ENCODE measurements at places on chromosomes 13 and 19. TPM values are rescaled to one million over a fixed set of nuclear protein-coding genes. Genes with fewer than 3 reads are reported as not detected.

GRCh38 chr19:28949535-28949934, 263.4 kb downstream of the UQCRFS1 start:
- no peak for DNase-seq

- DNase-seq = no peak
These were observed 53.6 kb downstream of the POSTN start for GRCh38 chr13:37544995-37545394.

DNA sequence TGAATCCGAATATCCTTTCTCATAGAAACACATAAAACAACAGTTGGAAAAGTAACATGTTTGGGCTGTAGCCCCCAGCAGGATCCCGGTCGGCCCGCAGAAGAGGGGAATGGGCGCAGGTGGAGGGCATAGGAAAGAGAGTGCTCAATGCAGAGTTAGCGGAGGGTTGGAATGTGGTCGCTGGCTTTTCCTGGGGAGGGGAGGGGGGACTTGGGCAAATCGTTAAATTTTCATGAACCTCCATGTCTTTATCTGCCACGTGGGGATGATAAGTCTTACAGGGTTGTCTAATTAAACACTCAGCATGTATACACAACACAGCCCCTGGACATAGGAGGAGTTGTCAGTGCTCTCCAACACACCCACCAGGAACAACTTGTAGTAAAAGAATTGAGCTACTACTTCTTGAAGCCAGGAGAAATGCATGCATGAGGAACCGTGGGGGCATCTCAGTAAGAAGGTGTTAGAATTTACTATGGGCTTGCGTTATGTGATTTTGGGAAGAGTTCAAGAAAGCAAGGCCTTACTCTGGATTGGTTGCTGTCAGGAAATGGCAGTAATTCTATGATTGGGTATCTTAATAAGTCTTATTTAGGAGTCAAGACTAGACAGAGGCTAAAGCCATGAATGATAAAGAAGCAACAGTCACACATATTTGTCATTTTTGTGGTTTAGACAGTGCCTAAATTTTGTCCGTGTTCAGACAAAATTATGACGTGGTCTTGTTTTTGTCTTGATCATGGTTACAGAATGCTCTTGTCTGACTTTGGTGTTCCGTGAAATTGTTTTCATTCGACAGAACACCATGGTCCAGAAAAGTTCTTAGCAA, 671 bp upstream of the SLC46A3 start:
- DNase-seq = no peak

DNA sequence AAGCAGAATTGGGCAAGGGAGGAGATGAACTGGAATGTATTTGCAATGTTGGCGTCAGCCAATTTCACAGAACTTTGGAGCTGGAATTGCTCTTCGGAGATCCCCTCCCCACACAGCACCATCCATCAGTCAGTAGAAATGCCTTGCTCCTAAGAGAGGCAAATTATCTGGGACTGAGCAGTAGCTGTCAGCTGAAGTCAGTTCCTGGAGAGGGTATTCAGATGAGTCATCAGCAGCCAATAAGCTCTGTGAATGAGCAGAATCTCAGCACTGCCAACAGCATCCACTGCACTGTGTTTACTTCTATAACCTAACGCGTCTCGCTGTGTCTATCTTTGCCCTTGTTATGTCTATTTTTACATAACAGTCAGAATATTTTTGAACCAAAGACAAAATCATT, 213.7 kb downstream of the SLITRK5 start:
- DNase-seq = no peak

DNA sequence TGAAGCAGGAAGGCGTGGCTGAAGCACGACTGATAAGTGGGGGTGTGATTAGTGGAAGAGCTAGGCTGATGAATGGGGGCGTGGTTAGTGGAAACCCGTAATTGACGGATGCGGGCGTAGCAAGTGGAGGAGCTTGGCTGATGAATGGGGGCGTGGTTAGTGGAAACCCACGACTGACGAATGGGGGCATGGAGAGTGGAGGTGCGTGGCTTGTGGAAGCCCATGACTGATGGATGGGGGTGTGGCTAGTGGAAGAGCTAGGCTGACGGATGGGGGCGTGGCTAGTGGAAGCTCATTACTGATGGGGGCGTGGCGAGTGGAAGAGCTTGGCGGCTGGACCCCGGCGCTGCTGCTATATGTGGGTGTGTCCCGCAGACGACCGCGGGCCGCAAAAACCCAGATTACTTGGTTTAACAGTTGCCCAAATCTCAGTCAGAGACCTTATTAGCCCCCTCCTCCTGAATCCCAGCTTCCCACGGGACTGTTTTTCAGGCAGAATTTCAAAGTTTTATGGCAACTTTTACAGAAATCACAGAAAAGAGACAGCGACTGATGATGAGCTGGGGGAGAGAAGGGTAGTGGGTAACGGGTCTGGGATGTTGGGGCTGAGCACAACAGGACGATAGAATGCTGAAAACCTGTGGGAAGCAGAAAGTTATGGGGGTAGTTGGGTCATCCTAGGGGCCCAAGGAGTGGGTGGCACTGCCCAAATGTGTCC, 9.0 kb upstream of the MEIS3 start:
- DNase-seq = peak; percentile 96

The PIBF1 gene
- 17.7 TPM for total RNA-seq

- no peak for DNase-seq
These were observed 19.7 kb downstream of the ZC3H4 start for GRCh38 chr19:47093841-47094240.

DNA sequence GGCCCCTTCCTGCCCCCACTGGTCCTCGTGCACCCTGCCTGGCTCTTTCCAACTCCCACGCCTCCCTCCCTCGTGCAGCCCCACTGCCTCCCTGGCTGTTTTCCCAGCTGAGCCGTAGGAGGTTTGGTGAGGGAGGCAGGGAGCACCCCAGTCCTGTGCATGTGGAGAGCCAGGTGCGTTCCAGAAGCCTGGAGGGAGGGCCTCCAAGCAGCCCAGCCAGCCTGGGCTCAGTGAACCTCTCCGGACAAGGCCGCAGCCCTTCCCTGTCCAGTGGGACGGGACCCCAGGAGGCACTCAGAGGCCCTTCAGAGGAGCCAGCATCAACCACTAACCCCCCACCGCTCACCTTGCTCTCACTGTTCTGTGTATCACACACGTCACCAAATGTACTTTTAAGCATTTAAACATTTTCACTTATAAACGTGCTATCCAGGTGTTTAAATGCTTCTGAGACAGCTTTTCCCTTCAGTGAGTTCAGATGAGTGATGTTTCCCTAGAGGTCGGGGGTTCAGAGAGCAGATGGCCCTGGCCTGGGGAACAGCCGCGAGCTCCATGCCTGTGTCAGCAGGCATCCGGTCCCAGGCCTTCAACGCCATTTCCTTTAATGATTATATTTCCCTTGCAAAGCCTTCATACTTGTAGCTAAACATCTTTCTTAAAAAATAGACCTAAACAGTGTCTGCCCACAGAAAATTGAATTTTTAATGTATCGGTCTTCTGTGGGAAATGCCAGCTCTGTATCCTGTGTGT, 122.6 kb downstream of the ATP11A start:
- peak; percentile 55 for DNase-seq

The CALR3 gene
- total RNA-seq = not detected

- DNase-seq = no peak
These were observed 858 bp upstream of the KCNRG start for GRCh38 chr13:50014386-50014785.

The MIDN gene
- total RNA-seq = 14.7 TPM

The ATP4B gene
- total RNA-seq = not detected

The NCR1 gene
- not detected for total RNA-seq

The FAAP24 gene
- total RNA-seq = 1.4 TPM

DNA sequence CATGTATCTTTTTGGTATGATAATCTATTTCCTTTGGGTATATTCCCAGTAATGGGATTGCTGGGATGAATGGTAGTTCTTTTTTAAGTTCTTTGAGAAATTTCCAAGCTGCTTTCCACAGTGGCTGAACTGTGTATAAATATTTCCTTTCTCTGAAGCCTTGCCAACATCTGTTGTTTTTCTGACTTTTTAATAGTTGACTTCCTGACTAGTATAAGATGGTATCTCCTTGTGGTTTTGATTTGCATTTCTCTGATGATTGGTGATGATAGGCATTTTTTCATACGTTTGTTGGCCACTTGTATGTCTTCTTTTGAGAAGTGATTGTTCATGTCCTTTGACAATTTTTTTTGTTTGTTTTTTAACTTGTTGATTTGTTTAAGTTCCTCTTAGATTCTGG, 61.6 kb upstream of the PCDH17 start:
- no peak for DNase-seq

GRCh38 chr19:19276851-19277250, 3.8 kb upstream of the TM6SF2 start:
- DNase-seq = no peak

DNA sequence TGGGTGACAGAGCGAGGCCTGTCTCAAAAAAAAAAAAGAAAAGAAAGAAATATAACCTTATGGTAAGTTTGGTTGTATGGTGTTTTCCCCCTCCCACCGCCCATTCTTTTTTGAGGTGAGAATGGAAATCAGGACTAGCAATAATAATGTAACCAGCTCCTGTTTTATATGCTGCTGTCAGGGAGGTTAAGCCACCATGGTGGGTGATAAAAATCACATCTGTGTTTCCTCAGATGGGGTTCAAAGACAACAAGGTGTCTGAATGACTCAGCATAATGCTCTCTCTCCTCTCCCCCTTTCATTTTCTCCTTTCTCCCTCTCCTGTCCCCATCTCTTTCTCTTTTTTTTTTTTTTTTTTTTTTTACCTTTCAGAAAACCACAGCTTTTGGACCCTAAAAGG, 28.3 kb upstream of the GARRE1 start:
- no peak for DNase-seq

- DNase-seq = no peak
These were observed 4.4 kb upstream of the TMEM272 start for GRCh38 chr13:51849145-51850101.

The CXCL17 gene
- not detected for total RNA-seq

DNA sequence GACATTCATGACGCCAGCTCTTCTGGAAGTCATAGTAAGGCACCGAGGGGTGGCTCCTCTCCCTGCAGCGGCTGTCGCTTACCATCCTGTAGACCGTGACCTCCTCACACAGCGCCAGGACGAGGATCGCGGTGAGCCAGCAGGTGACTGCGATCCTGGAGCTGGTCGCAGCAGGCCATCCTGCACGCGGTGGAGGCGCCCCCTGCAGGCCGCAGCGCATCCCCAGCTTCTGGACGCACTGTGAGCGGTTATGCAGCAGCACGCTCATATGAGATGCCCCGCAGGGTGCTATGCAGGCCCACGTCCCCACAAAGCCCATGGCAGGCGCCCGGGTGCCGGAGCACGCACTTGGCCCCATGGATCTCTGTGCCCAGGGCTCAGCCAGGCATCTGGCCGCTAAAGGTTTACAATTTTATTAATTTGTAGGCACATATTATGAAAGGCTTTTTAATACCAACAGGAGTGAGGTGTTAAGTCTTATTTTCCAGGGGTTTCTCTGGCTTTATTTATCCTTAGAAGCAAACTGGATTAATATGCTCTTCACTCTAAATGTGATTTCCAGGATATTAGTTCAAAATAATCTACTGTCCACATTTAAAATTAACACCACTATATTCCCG, 35.6 kb upstream of the PSPC1 start:
- DNase-seq = no peak

GRCh38 chr19:1400281-1401137, 833 bp downstream of the GAMT start:
- DNase-seq = no peak

DNA sequence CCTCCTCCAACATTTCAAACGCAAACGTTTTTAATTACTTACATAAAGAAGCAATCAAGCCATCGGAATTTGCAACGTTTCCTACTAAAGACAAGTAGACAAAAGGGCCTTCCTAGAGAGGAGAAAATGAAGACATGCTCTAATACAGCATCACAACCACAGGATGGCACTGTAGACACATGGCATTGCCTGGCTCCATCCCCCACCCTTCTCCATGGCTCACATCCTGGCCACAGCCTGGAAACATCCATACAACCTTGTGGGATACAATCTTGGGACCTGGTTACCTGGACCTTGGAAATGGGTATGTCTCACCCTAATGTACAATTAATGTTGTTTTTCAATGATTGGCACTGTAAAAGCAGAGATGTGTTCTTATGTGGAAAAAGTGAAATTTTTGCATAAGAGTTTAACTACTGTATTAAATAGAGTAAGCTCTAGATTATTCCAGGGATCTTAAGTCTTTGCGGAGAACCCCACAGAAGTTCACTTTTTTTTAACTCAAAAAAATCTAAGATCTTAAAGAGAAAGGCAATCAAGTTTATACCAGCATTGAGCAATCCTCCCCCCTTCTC, 21.5 kb downstream of the EBPL start:
- peak; percentile 73 for DNase-seq

DNA sequence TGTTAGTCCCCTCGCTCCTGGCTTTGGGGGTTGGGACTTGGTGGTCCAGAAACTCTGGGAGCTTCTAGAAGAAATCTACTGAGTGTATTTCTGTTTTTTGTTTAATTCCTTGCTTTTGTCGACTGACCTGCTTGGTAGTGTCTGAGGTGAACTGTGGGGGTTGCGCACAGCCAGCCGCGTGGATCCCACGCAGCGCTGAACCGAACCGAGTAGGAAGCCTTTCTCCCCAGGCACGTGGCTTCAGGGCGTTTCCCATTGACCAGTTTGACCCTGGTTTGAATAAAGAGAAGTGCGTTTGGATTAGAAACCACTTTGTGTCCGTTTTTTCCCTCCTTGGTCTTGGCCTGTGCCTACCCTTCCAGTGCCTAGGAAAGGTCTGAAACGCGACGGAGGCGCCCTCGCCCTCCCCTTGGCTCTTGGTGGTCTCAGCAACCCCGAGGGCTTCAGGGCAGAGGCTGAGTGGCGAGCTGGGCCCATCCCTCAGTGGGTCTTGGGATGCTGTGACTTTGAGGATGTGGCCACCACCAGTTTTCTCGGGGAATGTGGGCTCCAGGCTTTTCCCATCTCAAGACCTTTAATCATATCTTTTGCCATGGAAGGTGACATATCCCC, 2.7 kb upstream of the RPS15 start:
- DNase-seq = no peak

GRCh38 chr13:24175847-24176246, 15.3 kb downstream of the SPATA13 start:
- no peak for DNase-seq

GRCh38 chr13:76804801-76805200, 81.4 kb downstream of the KCTD12 start:
- DNase-seq = no peak

- DNase-seq = no peak
These were observed 75.1 kb downstream of the URI1 start for GRCh38 chr19:30017172-30017571.

GRCh38 chr13:112447306-112447705, 71.2 kb downstream of the SPACA7 start:
- DNase-seq = no peak

DNA sequence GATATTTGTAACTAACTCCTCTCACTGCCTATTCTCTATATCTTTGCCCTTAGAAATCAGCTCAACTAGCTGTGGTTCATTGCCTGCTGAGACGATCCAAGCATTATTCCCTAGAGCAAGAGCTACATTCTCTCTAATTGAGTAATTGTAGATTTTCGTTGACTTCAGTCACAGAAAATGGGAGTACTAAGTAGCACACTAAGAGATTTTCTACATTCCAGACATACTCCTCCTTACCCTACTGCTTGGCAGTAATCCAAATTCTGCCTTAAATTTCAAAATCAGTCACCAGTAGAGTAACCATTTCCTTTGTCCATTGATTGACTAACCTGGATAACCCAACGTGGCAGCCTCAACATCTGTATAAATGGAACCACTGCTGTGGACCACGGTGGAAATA, 1786.8 kb downstream of the SLITRK5 start:
- DNase-seq = no peak

The LCP1 gene
- total RNA-seq = 27.4 TPM

- peak; percentile 90 for DNase-seq
These were observed 8.6 kb downstream of the C19orf81 start for GRCh38 chr19:50657712-50658440.

Data from sigmoid colon (tissue), 7 donors.